Diencephalon (tissue), 1 donor: ENCODE measurements at places on chromosomes 2 and 18. TPM values are rescaled to one million over a fixed set of nuclear protein-coding genes. Genes with fewer than 3 reads are reported as not detected.

The LRP1B gene
- total RNA-seq = 78.0 TPM

The LINC00305 gene
- total RNA-seq = not detected

The SCYGR4 gene
- not detected for total RNA-seq

The UGT1A10 gene
- not detected for total RNA-seq

The TDRD15 gene
- under 0.01 TPM for total RNA-seq

The COL4A3 gene
- total RNA-seq = 1.8 TPM

The PCBP1 gene
- 43.1 TPM for total RNA-seq

The CBLN2 gene
- 127 TPM for total RNA-seq
